ENCODE measurements at places on chromosomes 3 and 15. TPM values are rescaled to one million over a fixed set of nuclear protein-coding genes. Genes with fewer than 3 reads are reported as not detected.

PATL2 gene
- total RNA-seq, result 0.09 TPM

CA12 gene
- 0.60 TPM for total RNA-seq

UCN2 gene
- total RNA-seq, result 0.11 TPM

BCL6 gene
- total RNA-seq, result 1.3 TPM

HTR3C gene
- total RNA-seq, result 0.09 TPM

KBTBD13 gene
- total RNA-seq, result not detected

CHRNA7 gene
- total RNA-seq, result 0.17 TPM

SUCNR1 gene
- total RNA-seq, result not detected

GOLGA6L10 gene
- total RNA-seq, result 0.22 TPM

GOLGA8J gene
- total RNA-seq, result not detected

UBAP1L gene
- 3.1 TPM for total RNA-seq

DUOXA2 gene
- total RNA-seq, result not detected

RGMA gene
- not detected for total RNA-seq

AADACL2 gene
- not detected for total RNA-seq

THAP10 gene
- total RNA-seq, result 1.0 TPM

IL5RA gene
- total RNA-seq, result not detected

CD96 gene
- not detected for total RNA-seq
